ENCODE measurements at places on chromosomes 1 and 21.

DNA sequence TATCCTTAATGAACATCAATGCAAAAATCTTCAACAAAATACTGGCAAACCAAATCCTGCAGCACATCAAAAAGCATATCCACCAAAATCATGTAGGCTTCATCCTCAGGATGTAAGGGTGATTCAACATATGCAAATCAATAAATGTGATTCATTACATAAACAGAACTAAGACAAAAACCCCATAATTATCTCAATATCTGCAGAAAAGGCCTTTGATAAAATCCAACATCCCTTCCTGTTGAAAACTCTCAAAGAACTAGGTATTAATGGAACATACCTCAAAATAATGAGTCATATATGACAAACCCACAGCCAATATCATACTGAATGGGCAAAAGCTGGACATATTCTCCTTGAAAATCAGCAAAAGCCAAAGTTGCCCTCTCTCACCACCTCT lies 54.6 kb upstream of the DEPDC1 start:
- DNase-seq: no peak

GRCh38 chr1:2530513-2531361 lies 674 bp upstream of the HES5 start:
- DNase-seq: no peak

GRCh38 chr1:65393347-65393746 lies 27.1 kb upstream of the LEPR start:
- peak; percentile 88 for DNase-seq

GRCh38 chr1:213985209-213986019 lies 2.4 kb upstream of the PROX1 start:
- DNase-seq: no peak

GRCh38 chr1:11523261-11523660 lies 44.3 kb downstream of the DISP3 start:
- no peak for DNase-seq

DNA sequence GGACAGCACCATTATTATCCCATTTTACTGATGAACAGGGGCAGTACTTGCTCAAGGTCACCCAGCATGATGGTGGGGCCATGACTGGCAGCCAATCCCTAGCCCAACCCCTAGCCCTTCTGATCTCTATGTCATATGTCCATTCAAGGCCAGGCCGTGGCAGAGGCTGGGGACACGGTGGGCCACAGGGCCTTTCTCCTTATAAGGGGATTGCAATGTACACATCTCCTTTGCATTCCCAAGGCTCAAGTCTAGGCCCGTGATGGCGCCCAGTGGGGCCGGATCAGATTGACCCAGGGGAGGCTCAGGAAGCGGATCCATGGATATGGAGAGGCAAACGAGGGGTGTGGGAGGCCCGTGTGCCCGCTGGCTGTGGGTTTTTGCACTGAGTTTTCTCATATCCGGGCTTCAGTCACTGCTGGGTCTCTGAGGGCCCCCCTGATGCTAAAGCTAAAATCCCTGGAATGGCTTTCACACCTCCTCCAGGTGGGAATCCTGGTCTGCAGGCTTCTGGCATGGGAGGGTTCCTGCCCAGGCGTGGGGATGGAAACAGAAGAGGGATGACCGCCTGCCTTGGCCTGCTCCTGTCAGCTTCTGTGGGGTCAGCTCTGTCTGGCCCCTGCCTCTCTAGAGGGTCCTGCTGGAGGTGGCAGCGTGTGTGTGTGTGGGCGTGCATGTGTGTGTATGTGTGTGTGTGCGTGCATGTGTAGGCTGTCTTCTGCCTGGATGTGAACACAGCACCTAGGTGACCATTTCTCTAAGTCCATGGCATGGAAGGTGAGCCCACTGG lies 2.1 kb downstream of the MYOM3 start:
- no peak for DNase-seq

DNA sequence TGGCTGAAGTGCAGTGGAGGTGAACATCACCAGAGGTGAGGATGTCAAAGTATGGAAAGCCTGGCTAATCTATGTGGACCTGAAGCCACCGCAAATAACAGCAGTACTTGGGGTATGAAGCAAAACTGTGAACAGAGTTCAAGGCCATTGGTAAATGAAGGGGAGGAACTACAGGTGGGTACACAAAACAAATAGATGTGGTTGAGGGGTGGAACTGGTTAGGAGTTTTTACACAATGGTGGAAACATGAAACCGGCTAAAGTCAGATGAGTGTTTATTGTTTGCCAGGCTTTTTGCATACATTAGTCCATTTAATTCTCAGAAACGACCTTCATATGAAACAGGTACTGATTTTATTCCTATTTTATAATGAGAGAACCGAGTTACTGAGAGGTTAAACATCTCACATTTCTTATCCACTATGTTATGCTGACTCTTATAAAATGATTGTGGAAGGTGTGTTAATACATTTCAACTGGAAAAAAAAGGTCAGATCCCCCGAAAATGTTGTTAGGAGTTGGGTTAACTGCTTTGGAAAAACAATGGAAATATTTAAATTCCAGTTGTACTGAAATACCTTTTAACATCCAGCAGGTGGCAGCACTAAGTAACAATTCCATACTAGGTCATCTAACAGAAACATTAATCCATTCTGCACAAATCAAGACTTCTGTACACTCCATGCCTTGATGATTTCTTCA lies 44.3 kb upstream of the GTF2B start:
- peak; percentile 35 for DNase-seq

- no peak for DNase-seq
Observed at GRCh38 chr1:110310300-110310699, 28.9 kb upstream of the RBM15 start.

- DNase-seq: no peak
Observed at GRCh38 chr1:15251857-15252835, 5.1 kb downstream of the FHAD1 start.

GRCh38 chr1:157315544-157315943 lies 177.3 kb upstream of the ETV3 start:
- DNase-seq: no peak

- DNase-seq: no peak
Observed at GRCh38 chr21:36430841-36431240, 45.6 kb downstream of the CHAF1B start.

GRCh38 chr1:237851210-237851845 lies 39.4 kb downstream of the ZP4 start:
- DNase-seq: peak; percentile 24

DNA sequence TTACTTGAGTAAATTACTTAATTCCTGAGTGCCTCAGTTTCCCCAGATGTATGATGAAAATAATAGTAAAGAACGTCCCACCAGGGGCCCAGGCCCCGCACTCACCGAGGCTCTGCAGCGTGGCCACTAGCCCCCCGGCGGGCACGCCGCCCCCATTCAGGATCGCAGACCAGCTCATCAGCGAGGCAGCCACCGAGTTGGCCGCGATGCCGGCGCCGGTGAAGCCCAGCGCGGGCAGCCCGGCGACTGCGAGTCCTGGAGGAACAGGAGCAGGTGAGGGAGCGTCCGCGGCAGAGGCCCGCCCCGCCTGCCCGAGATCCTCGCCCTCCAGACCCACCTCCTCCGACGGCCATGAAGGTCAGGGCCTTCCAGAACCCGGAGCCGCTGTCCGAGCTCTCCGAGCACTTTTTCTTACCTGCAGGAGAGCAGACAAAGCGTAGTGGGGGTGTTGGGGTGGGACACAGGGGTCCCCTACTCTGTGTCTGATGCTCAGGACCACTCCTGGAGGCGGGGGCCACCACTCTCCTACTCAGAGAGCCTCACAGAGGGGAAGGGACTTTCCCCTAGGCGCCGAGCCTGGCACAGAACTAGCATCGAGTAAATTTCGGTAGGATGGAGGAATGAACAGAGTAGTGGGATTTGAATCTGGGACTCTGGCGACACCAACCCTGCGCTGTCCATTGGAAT lies 3.7 kb downstream of the IFI6 start:
- DNase-seq: no peak

DNA sequence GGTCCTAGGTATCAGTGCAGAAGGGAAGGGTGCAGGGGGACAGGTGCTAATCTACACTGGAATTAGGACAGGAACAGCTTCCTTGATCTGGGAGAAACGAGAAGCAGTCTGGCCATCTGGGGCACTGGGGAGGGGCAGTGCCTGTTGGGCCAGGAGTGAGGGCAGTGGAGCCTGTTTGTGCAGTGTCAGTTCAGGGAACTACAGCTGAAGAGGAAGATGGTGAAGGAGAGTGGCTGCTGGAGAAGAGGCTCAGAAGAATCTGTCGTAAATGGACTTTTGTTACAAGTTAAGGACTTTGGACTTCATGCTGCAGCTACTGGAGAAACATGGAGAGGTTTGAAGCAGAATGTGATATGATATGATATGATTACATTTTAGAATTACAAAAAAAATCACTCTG lies 3.2 kb upstream of the TNFSF4 start:
- no peak for DNase-seq

DNA sequence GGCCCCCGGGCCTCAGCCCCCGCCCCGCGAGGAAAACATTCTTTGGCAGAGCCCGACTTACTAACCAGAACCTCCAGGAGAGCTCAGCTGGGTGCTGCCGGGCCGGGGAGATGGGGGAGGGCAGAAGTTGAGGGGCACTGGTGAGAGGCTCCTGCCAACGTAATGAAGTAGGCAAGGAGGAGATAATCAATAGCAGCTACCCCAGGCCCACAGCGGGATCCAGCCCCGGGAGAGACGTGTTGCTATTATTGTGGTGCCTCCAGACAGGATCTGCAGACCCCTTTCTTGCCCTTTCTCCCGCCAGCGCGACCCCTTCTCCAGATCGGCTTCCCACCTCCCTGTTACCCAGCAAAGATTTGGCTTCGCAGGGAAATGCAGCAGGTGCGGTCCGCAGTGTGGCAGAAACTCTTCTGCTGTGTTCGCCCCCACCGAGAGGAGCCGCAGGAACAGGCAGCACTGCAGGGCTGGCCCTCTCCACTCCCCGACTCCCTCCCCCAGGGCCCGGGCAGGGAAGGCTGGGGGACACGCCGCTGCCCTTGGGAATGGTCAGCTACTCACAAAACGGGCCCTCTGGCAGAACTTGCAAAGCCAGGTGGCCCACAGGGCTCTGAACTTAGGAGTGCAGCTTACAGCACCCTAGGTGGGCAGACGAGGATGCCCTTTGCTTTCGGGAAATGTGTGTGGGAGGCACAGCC lies 1.5 kb upstream of the KCNA2 start:
- no peak for DNase-seq

DNA sequence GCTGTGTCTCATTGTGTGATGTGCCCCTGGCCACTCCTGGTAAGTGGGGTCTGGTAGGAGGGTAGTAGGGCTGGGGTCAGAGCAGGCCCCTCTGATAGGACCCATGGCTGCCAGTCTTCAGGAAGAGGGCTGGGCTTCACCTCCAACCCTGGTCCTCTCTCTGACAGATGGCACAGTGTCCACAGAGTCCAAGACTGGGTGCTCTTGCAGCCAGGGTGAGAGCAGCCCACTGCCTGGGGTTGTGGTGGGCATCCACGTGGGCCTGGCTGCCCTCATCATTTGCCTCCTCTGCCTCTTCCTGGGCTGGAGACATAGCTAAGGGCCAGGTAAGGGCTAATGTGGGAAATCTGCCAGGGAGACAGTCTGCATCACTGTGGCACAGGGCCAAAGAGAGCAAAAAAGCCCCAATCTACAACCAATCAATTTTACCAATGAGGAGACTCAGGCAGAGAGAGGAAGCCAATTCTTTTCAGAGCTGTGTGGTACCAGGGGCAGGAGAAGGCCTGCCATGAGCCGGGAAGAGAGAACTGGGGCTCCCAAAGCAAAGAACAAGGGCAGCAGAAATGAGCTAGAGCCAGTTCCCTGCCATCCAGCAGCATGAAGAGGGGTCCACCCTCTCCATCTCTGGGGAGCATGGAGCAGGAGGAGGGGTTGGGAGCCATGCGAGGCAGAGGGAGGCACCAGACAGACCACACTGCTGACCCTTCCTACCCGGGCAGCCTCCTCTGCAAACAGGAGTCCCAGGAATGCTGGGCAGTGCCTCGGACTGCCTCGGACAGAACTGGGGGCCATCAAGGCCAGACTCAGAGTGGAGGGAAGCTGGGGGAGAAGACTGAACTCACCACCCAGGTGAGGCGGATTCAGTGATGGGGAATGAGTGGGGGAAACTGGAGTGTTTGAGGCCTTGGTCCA lies 26.8 kb downstream of the SLC27A3 start:
- no peak for DNase-seq

GRCh38 chr1:217088521-217089284 lies 365.5 kb upstream of the ESRRG start:
- DNase-seq: no peak

DNA sequence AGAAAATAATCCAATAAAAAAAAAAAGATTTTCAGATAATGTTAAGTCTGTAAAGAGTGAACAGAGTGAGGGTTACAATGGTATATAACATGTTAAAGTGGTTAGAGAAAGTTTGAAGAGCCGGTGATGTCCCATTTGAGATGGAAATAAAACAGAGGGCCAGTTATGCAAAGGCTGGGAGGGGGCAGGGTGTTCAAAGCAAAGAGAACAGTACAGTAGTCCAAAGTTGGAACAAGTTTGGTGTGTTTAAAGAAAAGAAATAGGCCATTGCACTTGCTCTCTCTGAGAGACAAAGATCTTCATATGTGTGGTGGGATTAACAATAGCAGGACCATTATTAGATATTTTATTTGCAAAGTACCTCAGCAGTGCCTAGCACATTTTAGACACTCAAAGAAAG lies 179.5 kb upstream of the PKN2 start:
- no peak for DNase-seq

- peak; percentile 87 for DNase-seq
Observed at GRCh38 chr1:229440851-229441537, 7.1 kb upstream of the ACTA1 start.

DNA sequence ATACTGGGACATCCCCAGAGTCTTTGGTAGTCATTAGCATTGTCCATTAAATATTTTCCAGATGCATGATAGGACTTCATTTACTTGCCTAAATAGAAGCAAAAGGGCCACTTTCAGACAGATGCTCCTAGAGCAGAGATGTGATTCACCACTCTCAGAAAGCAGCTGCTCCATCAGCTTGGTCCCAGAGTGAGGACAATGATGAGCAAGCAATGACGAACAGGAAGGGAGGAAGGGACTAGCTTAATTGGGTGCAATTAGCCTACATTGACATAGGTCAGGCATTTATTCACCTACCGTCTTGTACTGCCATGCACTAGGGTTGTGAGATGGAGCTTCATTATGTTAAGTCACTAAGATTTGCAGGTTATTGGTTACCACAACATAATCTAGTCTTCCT lies 85.1 kb upstream of the PLXNA2 start:
- no peak for DNase-seq

DNA sequence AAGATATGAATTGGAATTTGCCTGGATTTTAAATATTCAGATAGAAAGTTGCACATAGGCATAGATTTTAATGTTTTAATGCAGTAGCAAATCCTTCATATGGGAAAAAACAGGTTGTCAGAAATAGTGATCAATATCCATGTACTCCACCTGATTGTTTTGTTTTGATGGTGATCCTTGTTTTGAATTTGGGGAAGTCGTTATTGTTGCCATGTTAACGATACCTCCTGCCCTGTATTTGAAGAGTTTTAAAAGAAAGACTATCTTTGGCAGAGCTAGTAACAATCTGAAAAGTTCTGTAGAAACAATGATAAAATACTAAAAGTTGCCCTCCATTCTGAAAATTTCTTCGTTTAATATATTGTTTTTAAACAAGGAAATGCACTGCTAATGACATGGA lies 1.1 kb downstream of the CEP350 start:
- no peak for DNase-seq

Data from activated CD4-positive, alpha-beta T cell treated with anti-CD3 and anti-CD28 coated beads, Interleukin-2, Interleukin-6, amounts not matched to agents 100 ng/mL and 50 ng/mL, durations not matched to agents 16 hours and 8 hours (primary cell).